Mesenchymal stem cell (in vitro differentiated cells and primary cell): ENCODE measurements at places on chromosomes 12 and 14.

GRCh38 chr12:51519755-51520154 lies 71.3 kb upstream of the SCN8A start:
- H3K36me3 ChIP-seq = no peaks in the 10 kb centered on the region
- no peak overlapping the region for H3K27ac ChIP-seq
- no peak for DNase-seq
- H3K4me3 ChIP-seq = no peak overlapping the region
- H3K27me3 ChIP-seq = peaks cover 42% of the 10 kb centered on the region

DNA sequence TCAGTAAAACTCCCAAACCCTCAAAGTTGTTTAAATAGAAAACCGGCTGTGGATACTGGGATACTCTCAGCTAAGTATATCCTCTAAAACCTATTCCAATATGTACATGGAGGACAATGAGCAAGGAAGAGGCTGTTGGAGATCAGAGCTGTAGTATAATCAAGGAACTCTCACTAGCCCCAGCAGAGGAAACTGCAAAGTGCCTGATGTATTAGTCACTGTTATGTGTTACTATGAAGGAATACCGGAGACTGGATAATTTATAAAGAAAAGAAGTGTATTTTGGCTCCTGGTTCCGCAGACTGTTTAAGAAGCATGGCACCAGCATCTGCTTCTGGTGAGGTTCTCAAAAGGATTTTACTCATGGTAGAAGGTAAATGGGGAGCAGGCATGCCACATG lies 65.6 kb upstream of the RPL10L start:
- H3K4me1 ChIP-seq = peaks cover 3% of the 10 kb centered on the region
- peak; percentile 57 for DNase-seq
- no peaks in the 10 kb centered on the region for H3K36me3 ChIP-seq
- H3K4me3 ChIP-seq = no peak overlapping the region
- no peak overlapping the region for H3K27ac ChIP-seq

GRCh38 chr14:75088566-75089373 lies 19.3 kb downstream of the ZC2HC1C start:
- H3K4me3 ChIP-seq = no peak overlapping the region
- H3K27ac ChIP-seq = no peak overlapping the region
- DNase-seq = peak; percentile 68
- peaks cover 74% of the 10 kb centered on the region for H3K36me3 ChIP-seq
- no peaks in the 10 kb centered on the region for H3K27me3 ChIP-seq
- no peaks in the 10 kb centered on the region for H3K4me1 ChIP-seq

- no peaks in the 10 kb centered on the region for H3K36me3 ChIP-seq
- no peak overlapping the region for H3K27ac ChIP-seq
- no peaks in the 10 kb centered on the region for H3K4me1 ChIP-seq
Observed at GRCh38 chr12:59733200-59733599, 137.4 kb downstream of the SLC16A7 start.

DNA sequence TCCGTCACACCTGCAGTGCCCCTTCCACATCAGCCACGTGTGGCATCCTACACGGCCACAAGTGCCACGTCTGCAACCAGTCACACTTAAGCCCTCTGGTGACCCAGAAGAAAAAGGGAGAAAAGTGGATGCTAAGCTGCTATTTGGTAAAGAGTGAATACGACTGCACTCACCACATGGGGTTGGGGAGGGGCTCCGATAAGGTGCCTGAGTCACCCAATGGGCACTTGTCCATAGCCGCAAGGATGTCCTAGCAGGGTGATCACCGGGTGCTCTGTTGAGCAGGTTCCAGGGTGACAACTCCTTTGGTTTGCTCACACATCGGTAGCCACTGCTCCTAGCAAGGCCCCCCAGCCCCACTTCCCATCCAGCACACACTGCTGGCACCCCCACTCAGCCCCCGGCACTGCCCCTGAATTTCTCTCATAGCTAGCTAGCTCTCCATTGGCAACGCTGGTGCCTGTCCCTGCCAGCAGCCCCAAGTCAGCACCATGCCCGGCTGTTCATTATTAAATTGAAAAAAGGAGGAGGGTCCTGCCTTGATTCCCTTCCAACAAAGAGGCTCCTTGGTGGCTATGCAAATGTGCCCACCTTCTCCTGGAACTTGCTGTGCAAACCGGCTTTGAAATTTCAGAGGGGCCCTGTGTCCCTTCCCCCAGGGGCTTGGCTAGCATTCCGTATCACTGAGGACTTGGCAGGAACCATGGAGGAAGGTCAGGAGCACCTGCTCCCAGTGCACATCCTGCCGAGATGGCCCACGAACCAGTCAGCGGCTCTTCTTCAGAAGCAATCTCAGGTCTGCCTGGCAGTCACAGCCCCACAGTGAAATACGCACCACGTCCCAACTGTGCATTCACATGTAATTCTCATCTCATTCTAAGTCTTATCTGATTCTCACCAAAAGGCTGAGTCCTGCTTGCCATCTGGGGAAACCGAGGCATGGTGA lies 227.7 kb upstream of the DIO3 start:
- H3K4me3 ChIP-seq = no peak overlapping the region
- H3K27ac ChIP-seq = no peak overlapping the region
- no peaks in the 10 kb centered on the region for H3K36me3 ChIP-seq
- H3K27me3 ChIP-seq = no peaks in the 10 kb centered on the region

- no peaks in the 10 kb centered on the region for H3K36me3 ChIP-seq
- no peak overlapping the region for H3K4me3 ChIP-seq
- no peak overlapping the region for H3K27ac ChIP-seq
Observed at GRCh38 chr12:68534108-68534507, 76.6 kb upstream of the RAP1B start.

GRCh38 chr14:68380329-68380741 lies 412.5 kb downstream of the ZFP36L1 start:
- no peak overlapping the region for H3K4me3 ChIP-seq
- H3K4me1 ChIP-seq = peaks cover 1% of the 10 kb centered on the region
- no peaks in the 10 kb centered on the region for H3K27me3 ChIP-seq
- no peak for DNase-seq
- H3K36me3 ChIP-seq = no peaks in the 10 kb centered on the region

- H3K4me3 ChIP-seq = no peak overlapping the region
- peaks cover 2% of the 10 kb centered on the region for H3K36me3 ChIP-seq
- H3K27ac ChIP-seq = no peak overlapping the region
- no peak for DNase-seq
Observed at GRCh38 chr12:122884091-122884826, 11.7 kb downstream of the VPS37B start.

DNA sequence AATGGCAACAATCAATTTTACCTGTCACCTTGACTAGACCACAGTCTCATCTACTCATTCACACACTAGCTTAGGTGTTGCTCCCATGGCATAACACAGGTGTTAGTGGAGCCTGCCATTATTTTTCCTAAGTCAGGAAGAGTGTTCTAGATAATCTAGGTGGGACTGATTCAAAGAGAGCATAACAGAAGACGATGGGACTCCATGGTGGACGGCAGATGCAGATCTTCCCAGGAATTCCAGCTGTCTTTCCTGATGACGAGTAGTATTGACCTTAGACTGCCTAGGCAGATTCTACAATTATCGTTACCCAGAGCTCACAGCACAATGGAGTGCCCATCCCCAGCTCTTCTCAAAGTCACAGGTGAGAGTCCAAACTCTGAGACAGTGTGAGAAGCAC lies 589.0 kb downstream of the TMEM121 start:
- no peaks in the 10 kb centered on the region for H3K27me3 ChIP-seq
- H3K27ac ChIP-seq = no peak overlapping the region
- DNase-seq = no peak
- no peak overlapping the region for H3K4me3 ChIP-seq

DNA sequence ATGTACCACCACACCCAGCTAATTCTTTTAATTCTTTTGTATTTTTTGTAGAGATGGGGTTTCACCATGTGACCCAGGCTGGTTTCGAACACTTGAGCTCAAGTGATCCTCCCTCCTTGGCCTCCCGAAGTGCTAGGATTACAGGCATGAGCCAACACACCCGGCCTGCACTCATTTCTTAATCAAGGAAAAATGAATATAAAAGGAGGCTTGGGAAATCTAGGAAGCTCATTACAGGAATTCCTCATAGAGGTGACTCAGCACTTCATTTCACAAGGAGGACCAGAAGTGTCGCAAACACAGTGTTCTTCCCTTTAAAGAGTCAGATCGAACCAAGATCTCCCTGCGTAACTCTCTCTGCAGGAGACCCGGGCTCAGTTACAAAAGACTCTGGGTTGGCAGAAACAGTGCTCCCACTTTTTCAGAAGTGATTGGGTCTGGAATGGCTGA lies 30.3 kb downstream of the NFKBIA start:
- no peaks in the 10 kb centered on the region for H3K27me3 ChIP-seq
- DNase-seq = peak; percentile 99
- H3K27ac ChIP-seq = peak overlapping the region; percentile 55
- H3K4me3 ChIP-seq = no peak overlapping the region

DNA sequence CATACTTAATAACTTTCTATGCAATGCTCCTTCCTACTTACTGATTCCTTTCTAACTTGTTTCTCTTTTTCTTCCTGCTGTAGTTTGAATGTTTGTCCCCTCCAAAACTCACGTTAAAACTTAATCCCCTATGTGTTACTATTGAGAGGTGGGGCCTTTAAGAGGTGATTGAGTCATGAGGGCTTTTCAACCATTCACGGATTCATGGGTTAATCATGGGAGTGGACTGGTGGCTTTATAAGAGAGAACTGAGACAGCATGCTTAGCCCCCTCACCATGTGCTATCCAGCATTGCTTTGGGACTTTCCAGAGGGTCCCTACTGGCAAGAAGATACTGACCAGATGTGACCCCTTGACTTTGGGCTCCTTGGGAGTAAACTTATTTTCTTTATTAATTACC lies 66.0 kb upstream of the TRIM9 start:
- no peaks in the 10 kb centered on the region for H3K36me3 ChIP-seq
- H3K27me3 ChIP-seq = no peaks in the 10 kb centered on the region
- H3K27ac ChIP-seq = no peak overlapping the region
- H3K4me1 ChIP-seq = no peaks in the 10 kb centered on the region

- H3K27ac ChIP-seq = peak overlapping the region; percentile 91
- H3K27me3 ChIP-seq = no peaks in the 10 kb centered on the region
- H3K4me1 ChIP-seq = peaks cover 28% of the 10 kb centered on the region
- peaks cover 5% of the 10 kb centered on the region for H3K36me3 ChIP-seq
- H3K4me3 ChIP-seq = peak overlapping the region; percentile 92
Observed at GRCh38 chr14:103628221-103628683, 759 bp upstream of the KLC1 start.

GRCh38 chr12:69397978-69398377 lies 38.4 kb downstream of the YEATS4 start:
- peaks cover 1% of the 10 kb centered on the region for H3K4me1 ChIP-seq
- H3K27me3 ChIP-seq = no peaks in the 10 kb centered on the region
- H3K4me3 ChIP-seq = no peak overlapping the region
- DNase-seq = no peak
- no peak overlapping the region for H3K27ac ChIP-seq

- peaks cover 5% of the 10 kb centered on the region for H3K4me1 ChIP-seq
- H3K4me3 ChIP-seq = no peak overlapping the region
- DNase-seq = no peak
- no peaks in the 10 kb centered on the region for H3K27me3 ChIP-seq
- no peak overlapping the region for H3K27ac ChIP-seq
Observed at GRCh38 chr14:35117112-35117511, 4.7 kb downstream of the PPP2R3C start.

- no peaks in the 10 kb centered on the region for H3K4me1 ChIP-seq
- H3K4me3 ChIP-seq = no peak overlapping the region
- no peak overlapping the region for H3K27ac ChIP-seq
- no peak for DNase-seq
- H3K27me3 ChIP-seq = peaks cover 39% of the 10 kb centered on the region
Observed at GRCh38 chr12:107662484-107662883, 23.1 kb upstream of the PWP1 start.

GRCh38 chr14:59407246-59408010 lies 57.8 kb downstream of the GPR135 start:
- DNase-seq = peak; percentile 91
- no peaks in the 10 kb centered on the region for H3K27me3 ChIP-seq
- H3K4me1 ChIP-seq = no peaks in the 10 kb centered on the region
- H3K36me3 ChIP-seq = no peaks in the 10 kb centered on the region
- no peak overlapping the region for H3K27ac ChIP-seq

DNA sequence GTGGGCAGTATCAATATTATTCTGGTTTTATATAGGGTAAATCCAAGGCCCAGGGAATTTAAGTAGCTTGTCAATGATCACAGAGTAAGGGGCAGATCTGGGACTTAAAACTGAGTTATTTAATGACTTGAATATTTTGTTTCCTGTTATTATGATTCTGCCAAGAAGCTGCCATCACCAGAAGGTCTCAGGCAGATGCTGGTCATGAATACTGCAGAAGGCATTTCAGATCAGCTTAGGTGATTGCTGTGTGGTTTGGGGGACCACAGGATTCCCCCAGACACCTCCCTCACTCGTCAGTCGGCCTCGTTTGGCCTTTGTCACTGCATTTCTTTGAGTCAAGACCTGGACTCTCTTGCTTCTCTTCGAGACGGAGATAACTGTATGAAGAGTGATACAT lies 47.7 kb upstream of the EVL start:
- no peak overlapping the region for H3K27ac ChIP-seq
- no peak overlapping the region for H3K4me3 ChIP-seq
- H3K27me3 ChIP-seq = no peaks in the 10 kb centered on the region
- DNase-seq = no peak

- H3K27ac ChIP-seq = no peak overlapping the region
- no peaks in the 10 kb centered on the region for H3K36me3 ChIP-seq
- no peak for DNase-seq
- H3K4me1 ChIP-seq = no peaks in the 10 kb centered on the region
- H3K4me3 ChIP-seq = no peak overlapping the region
Observed at GRCh38 chr12:94128280-94128679, 20.1 kb upstream of the PLXNC1 start.

DNA sequence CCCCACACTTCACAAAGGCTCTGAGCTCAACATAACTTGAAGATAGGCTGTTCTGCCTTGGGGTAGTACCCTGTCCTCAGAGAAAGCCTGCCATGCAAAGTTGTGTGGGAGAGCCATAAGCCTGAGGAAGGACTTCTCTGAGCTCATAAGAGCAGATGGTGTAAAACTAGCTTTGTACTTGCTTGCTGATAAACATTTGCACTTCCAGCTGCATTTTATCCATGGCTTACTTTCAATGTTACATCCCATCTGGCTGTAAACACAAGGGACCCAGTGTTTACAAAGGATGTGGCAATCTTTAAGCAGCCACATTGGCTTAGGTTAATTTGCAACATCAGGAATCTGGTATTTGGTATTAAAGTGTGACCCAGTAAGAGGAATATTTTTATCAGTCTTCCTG lies 258.1 kb downstream of the IPO8 start:
- H3K4me3 ChIP-seq = no peak overlapping the region
- DNase-seq = peak; percentile 93
- no peak overlapping the region for H3K27ac ChIP-seq
- no peaks in the 10 kb centered on the region for H3K36me3 ChIP-seq
- no peaks in the 10 kb centered on the region for H3K4me1 ChIP-seq

DNA sequence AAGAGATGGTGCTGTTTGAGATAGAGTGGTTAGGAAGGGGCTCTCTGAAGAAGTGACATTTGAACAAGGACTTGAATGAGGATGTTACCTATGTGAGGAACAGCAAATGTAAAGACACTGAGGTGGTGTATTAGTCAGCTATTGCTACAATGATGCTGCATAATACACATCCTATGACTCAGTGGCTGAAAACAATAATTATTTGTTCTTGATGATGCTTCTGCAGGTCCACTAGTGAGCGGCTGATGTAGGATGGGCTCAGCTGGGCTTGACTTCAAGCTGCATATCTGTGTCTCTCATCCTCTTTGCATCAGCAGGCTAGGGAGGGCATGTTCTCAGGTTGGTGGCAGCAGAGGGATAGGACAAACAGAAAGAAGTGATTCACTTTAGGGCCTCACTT lies 21.4 kb upstream of the CLMN start:
- peaks cover 8% of the 10 kb centered on the region for H3K4me1 ChIP-seq
- H3K27me3 ChIP-seq = peaks cover 4% of the 10 kb centered on the region
- H3K36me3 ChIP-seq = no peaks in the 10 kb centered on the region
- H3K4me3 ChIP-seq = no peak overlapping the region

- H3K27me3 ChIP-seq = no peaks in the 10 kb centered on the region
- no peaks in the 10 kb centered on the region for H3K36me3 ChIP-seq
- peaks cover 5% of the 10 kb centered on the region for H3K4me1 ChIP-seq
Observed at GRCh38 chr14:69754487-69754886, 12.5 kb upstream of the SRSF5 start.
